CD4-positive, alpha-beta T cell (primary cell): ENCODE measurements at places on chromosomes 2 and 18.

DNA sequence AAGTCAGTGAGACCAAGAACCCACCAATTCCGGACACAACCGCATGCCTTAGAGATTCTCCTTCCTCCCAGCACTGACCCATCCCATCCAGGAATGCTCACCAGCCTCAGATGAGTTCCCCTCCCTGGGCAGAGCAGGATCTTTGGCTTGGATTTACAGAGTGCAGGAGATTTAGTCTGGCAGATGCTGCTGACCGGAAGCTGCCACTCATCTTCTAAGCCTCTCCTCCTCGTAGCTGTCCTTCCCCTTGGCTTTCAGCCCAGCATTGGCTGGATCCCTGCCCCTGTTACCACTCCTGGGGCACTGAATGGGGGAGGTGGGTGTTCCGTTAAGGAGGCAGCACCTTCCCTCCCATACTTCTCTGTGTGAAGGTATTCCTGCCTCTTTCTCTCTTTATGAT is 53.2 kb downstream of the VWA3B start:
- no peak for DNase-seq

DNA sequence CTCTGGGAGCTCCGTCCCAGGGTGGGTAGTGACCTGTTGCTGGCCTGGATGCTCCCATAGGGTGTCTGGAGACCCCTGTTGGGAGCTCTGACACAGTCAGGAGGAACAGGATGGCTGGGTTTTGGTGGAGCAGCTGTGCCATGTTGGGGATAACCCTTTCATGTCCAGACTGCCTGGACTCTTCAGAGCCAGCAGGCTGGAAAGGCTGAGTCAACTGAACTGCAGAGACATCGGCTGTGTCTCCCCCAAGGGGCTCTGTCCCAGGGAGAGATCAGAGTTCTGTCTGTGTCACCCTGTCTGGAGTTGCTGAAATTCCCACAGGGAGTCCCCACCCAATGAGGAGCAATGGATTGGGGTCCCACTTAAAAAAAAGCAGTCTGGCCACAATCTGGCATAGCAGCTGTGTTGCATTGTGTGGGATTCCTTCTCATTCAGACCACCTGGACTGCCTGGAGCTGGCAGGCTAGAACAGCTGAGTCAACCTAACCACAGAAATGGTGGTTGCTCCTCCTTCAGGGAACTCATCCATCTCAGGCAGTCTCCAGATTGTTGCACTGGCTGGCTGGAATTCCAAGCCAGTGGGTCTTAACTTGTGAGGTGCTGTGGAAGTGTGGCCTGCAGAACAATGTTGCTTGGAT is 37.2 kb downstream of the AGPS start:
- no peak for DNase-seq

DNA sequence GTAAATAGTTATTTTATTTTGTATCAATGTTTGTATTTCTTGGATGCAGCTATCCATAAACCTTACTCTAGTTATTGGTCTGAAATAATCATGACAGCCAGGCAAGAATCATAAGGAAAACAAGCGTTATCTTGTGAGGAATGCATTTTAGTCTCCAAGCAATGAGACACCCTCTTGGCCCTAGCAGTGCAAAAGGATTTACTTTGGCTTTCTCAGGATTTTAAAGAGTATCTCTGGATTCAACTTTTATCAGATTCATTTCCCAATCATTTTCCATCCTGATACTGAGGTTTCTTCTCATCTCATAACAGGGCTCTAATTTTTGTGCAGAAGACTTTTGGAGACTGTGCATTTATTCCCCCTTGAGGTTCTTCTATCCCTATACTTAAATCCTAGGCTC is 480.8 kb downstream of the TMX3 start:
- no peak for DNase-seq

GRCh38 chr2:197852108-197852507 is 47.7 kb downstream of the PLCL1 start:
- DNase-seq, result no peak

DNA sequence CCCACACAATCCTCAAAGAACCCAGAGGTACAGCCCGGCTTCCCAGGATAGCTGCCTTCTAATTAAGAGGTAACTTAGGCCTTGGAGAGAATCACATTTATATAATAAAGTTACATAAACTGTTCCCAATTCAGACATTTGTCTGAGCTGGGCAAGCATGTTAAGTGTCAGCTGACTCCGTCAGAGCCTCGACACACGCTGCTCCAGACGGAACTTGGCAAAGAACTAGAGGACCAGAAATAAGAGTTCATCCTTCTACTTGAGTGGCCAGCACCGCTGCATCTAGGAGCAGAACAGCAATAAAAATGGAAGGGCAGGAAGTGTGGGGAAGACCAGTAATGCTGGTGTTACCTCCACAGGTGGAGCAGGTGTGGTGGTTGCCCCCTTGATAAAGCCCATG is 80.5 kb downstream of the MYO5B start:
- DNase-seq, result no peak

GRCh38 chr2:166628478-166629136 is 134.6 kb upstream of the SCN7A start:
- no peak for DNase-seq

- DNase-seq, result no peak
Measured at GRCh38 chr18:1483385-1483784, 578.7 kb downstream of the ADCYAP1 start.

GRCh38 chr2:152093464-152093863 is 5.4 kb downstream of the CACNB4 start:
- DNase-seq, result no peak

DNA sequence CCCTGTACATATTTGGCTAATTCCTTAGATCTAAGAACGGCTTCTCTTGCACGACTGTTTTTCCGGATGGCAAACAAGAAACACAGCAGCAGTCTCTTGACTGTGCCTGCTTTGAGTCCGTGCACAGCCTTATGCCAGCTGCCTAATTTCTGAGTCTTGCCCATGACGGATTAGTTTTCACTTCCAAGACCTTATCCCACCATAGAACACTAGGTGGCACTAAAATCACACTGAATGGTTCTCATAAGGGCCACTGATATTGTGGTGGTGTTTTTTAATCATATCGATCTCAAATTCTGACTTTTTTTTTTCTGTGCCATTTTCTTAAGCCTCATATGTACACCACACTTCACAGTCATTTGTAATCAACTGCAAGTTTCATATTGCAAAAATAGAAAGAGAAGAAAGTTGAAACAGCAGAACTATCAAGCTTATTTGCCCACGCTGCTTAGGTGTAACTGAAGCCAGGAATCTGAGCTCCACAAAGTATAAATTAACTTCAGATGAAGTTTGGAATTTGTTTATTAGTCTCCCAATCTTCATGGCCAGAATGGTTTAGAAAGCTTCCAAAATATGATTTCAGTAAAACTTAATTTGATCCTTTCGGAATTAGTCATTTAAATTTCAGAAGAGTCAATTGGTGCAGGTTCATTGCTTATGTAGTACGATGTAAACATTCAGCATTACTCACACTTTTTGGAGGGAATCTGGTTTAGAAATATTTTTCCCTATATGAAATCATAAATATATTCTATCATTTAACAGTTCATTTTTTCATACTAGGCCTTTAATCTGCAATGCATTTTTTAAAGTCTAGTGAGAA is 45.5 kb upstream of the SCN7A start:
- no peak for DNase-seq

DNA sequence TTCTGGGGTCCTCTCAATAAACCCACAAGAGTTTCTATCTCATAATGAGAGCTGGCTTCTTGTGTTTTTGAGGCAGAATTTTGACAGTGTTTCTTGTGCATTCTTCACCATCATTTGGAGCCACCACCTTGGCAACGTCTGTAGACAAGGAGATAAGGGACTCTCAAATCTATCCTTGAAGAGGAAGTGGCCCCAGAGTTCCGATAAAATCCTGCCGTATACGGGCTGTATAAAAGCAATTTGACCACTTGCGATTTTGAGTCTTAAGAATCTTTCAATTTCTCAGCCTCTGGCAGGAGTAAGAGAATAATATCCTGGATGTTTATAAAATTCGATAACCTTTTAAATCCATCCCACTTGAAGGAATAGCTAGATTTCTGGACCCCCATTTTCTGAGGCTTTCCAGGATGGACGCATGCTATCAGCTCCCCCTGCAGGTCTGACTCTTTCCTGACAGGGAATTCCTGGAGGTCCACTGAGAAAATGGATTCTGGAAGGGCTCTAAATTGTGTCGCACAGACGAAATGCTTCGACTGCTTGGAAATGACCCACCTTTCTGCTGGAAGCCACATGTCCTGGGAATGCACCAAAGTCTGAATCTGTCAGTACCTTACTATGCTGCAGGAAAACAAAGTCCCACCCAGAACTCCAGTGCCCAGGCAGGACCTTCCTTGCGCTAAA is 54.1 kb downstream of the E2F6 start:
- DNase-seq, result no peak

- DNase-seq, result no peak
Measured at GRCh38 chr2:6393819-6394218, 471.9 kb downstream of the CMPK2 start.

DNA sequence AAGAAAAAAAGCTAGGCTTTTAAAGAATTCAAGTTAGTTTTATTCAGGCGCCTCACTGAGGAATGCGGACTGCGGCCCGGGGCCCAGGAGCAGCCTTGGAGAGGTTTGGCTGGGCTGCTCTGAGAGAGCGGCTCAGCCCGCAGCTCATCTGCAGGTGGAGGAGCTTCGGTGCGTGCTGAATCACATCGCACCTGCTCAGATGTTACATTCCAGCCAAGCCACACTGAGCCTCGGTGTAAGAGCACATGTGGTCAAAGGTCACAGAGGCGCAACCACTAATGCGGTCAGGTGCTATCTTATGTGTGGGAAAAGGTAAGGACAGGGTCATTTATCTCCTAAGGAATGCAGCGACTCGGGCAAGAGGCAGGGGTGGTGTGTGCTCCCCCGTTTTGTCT is 17.1 kb upstream of the CNDP1 start:
- DNase-seq, result no peak

DNA sequence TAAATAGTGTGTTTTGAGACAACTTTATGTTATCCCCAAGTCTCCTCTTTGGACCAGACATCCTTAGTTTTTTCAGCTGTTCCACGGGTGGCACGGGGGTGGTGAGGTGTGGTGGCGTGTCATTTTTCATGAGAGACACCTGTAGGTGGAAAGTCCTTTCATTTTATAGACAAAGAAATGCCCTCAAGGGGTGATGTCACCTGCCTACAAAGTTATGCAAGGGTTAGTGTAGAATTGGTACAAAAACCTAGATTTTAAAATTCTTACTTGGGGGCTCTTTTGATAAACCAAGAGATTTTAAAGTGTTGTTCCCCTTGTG is 15.3 kb downstream of the CTDP1 start:
- no peak for DNase-seq

DNA sequence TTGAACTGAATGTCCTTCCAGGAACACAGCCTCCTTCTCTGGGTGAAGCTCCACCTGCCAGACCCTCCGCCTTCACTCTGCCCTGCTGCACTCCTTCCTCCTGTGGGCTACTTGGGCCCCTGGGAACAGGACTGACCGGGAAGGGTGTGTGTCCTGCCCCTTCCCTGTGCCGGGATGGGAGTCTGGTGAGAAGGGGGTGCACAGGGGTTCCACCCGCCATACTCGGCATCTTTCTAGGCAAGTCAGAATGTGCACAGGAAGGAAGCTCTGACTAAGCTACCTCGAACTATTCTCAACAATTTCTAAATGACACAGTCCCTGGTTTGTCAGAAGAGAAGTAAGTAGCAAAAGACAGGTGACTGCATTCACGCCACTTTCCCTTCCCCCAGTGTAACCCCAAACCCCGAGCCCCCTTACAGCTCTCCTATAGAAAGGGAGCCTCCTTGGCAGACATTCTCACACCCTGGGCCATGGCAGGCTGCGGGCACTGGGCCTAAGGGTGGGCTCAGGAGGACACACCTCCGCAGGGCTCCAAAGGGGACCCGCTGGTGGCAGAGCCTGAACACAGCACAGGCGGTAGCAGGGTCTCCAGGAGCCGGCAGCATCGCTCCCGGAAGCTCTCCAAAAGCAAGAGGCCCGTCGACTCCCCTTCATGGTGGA is 184.1 kb downstream of the HDAC4 start:
- no peak for DNase-seq

GRCh38 chr2:164314148-164314547 is 307.1 kb downstream of the GRB14 start:
- no peak for DNase-seq

- DNase-seq, result no peak
Measured at GRCh38 chr18:9535430-9535991, 60.2 kb downstream of the RALBP1 start.

GRCh38 chr2:67666386-67667053 is 269.4 kb downstream of the ETAA1 start:
- no peak for DNase-seq

DNA sequence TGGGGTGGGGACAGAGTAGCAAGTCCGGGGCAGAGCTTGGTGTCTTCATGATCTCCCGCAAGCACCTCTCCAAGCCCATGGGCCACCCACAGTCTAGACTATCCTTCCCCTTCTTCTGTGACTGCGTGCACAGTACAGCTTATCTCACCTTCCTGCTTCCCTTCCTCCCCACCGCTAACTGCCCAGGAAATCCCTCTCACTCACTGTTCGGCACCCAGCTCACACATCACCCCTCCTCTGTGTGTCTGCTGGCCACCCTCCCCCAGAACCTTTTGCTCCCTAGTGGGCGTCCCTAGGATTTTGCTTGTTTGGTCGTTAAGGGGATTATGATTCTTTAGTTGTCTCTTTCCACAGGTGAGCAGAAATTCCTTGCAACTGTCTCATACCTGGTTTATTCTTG is 31.5 kb upstream of the SMAD7 start:
- no peak for DNase-seq

DNA sequence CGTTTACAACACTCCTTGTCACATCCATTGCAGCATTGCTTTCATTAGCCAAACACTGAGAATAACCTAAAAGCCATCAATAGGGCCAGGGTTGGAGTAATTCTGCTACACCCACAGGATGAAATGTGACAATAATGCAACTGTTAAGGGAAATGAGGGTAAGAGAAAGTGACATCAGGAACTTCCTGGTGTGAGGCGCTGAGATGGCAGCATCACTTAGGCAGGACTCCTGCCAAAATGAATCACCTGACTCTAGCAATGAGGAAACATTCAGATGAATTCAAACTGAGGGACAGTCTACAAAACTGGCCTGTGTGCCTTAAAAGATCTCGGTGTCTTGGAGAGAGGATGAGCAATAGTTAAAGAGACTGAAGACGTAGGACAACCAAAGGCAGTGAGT is 115.6 kb upstream of the AGAP1 start:
- DNase-seq, result no peak

DNA sequence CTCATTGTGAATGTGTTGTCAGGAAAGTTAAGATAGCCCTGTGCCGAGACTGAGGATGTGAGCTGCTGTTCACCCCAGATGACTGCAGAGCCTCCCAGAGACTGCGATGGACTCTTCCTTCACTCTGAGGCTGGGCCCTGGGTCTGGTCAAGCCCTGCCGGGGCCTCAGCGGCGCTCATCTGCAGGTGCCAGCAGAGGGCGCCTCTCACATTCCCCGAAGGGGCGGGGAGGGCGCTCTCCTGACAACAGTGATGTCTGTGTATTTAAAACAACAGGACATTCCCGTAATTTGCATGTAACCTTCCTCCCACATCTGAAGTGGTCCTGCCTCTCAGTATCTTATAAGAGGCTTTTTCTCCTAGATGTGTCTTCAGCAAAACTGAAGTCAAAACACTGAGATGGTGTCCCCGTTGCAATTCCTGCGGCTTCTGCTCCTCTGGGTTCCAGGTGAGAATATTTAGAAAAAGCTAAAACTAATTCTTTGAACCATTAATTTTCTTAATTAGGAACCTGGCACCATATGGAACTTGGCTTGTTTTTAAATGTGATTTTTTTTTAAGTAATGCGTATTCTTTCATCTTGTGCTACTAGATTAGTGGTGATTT is 1377.9 kb downstream of the RPIA start:
- DNase-seq, result no peak

- DNase-seq, result no peak
Measured at GRCh38 chr2:23533338-23533695, 148.3 kb downstream of the KLHL29 start.
